ENCODE measurements at places on chromosomes 4 and X.
A peak's percentile ranks its signal among the peaks of the same experiment; 100 is the strongest.

GRCh38 chr4:5925419-5926200, 32.7 kb upstream of the CRMP1 start:
- no peak for DNase-seq

DNA sequence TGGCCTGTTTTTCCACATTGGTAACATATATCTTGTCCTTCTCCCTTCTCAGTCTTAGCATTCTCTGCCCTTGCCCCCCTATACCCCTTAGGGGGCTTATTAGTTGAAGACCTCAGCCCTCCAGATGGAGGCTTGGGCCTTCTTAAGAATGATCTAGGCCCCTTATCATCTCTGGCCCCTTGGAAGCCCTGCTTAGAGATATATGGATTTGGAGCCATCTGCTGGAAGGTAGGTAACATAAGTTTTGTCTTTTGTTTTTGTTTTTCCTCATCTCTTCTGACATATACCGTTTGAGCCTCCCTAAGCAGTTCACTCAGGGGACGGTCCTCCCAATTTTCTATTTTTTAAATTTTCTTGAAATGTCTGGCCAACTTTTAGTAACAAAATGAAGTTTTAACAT, 48.3 kb upstream of the NAP1L2 start:
- DNase-seq: no peak

DNA sequence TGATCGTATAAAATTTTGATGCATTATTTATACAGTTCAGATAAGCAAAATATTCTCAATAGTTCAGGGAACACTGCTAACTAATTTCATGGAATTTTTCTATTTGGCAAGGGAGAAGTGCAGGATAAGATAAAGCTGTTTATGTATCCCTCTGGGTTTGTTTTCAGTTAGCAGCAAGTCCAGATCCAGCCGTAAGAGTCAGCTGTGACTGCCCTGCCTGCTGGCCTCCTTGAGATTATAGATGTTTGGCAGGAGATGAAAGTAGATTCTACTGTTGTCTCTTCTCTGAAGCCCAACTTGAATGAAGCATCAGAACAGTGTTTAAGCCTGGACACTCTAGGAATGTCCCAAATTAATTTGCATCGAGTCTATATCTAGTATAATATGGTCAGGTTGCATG, 29.5 kb downstream of the ANTXR2 start:
- DNase-seq: no peak

- DNase-seq: no peak
Observed at GRCh38 chrX:101258259-101258581, 32.9 kb downstream of the TAF7L start.

DNA sequence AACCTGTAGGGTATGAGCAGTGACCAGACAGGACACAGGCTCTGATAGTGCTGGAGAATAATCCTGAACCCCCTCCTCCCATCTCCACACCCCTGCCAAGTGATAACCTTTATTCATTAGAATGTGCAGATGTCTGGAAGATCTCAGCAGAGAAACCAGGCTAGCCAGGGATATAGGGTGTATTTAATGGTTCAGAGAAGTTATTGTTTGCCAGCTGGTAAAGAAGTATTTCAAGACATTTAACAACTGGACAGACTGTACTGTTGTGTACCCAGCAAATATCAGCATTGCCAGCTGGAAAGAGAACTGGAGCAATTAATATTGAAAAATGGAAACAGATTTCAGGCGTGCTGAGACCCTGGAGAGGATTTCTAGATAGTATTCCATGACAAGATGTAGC, 94.5 kb downstream of the RASGEF1B start:
- DNase-seq: no peak

- no peak for DNase-seq
Observed at GRCh38 chr4:19961091-19961490, 290.6 kb upstream of the SLIT2 start.

DNA sequence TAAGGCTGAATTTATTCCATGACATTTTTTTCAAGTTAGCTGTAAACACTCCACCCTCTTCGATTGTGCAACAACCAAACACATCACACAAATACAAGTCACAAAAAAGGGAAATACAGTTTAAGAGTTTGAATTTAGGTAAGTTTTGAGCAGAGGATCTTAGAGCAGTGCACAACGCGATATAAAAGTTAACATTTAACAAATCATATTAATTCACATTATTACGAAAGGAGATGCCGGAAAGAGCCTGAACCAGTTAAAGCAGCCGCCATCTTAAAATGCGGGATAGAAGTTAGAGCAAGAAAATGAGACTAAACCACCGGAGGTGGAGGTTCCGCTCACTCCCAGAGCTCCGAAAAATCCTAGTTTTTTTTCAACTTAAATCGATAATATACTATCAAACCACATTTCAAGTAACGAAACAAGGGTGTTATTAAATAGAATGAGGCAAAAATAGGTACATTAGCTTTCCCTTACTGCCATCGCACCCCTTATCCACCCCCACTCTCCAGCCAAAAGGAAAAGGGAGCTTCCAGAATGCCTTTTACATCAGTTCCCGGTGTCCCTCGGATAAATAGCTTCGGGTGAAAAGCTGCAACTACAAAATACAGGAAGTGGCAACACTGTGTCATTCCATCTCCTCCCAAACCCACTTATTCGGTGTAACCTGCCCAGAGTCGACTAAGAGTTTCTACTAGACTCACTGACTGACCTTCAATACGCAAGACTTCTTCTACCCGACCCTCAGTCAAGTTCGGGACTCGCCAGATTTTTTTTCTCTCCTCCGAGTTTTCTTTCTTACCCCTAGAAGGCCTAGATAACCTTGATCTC, 1.9 kb downstream of the UBE2D3 start:
- peak; percentile 36 for DNase-seq

- no peak for DNase-seq
Observed at GRCh38 chr4:116088771-116089170, 975.4 kb upstream of the NDST4 start.

GRCh38 chr4:4614925-4615678, 73.3 kb upstream of the STX18 start:
- no peak for DNase-seq

- DNase-seq: peak; percentile 58
Observed at GRCh38 chr4:139214039-139214534, 37.1 kb upstream of the ELF2 start.

GRCh38 chr4:36180206-36180605, 64.1 kb downstream of the ARAP2 start:
- no peak for DNase-seq

GRCh38 chrX:65697915-65698796, 30.7 kb downstream of the MSN start:
- DNase-seq: no peak

DNA sequence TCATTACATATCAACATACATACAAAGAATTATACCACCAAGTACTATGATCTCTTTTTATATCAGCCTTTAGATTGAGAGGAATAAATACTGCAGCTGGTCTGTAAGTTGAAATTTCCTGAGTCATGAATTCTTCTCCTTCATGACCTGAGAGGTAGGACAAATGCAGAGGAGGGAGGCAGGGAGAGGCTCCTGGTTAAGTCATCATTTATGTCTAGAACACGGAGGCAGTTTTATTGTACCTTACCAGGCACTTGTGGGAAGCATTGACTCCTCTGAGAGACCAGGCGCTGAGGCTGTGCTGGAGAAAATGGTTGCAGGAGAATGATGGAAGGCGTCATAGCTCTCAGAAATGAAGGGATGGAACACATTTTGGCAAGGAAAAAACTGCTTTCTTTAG, 12.5 kb upstream of the CASK start:
- DNase-seq: no peak

DNA sequence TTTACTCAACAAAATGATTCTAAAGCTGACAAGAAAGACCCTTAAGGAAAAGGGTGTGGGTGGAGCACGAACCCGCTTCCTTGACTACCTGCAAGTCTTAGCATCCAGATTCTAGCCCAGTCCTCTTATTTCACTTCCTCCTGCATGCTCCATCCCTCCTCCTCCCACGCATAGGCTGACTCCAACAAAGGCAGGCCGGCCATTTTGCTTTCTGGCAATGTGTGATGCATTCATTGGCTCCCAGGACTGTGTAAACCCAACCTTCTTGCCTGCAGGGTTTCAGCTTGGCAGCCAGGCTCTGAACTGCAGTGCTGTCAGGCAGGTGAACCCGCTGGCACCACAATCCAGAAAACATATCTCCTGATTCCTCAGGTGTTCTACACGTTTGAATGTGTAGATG, 39.3 kb downstream of the RTL9 start:
- DNase-seq: no peak

- DNase-seq: no peak
Observed at GRCh38 chr4:89382439-89382838, 74.8 kb upstream of the GPRIN3 start.

GRCh38 chr4:66972087-66972486, 573.2 kb downstream of the CENPC start:
- no peak for DNase-seq

DNA sequence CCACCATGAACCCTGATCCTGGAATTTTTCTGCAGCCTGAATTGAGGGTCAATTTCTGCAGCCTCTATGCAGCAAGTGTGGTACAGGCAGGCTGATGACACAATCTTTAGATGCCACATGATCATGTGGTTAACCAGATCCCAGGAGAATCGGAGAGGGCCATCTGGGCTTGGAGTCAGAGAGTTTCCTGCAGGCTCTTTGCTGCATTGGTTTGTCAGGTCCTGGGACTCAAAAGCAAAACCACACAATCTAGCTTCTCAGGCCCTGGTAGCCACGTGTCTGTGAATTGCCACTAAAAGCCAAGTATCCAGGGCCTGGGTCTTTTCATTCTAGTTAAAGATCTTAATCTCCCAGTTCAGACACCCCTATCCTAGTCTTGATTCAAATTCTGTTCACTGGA, 464.5 kb downstream of the BCOR start:
- DNase-seq: no peak

DNA sequence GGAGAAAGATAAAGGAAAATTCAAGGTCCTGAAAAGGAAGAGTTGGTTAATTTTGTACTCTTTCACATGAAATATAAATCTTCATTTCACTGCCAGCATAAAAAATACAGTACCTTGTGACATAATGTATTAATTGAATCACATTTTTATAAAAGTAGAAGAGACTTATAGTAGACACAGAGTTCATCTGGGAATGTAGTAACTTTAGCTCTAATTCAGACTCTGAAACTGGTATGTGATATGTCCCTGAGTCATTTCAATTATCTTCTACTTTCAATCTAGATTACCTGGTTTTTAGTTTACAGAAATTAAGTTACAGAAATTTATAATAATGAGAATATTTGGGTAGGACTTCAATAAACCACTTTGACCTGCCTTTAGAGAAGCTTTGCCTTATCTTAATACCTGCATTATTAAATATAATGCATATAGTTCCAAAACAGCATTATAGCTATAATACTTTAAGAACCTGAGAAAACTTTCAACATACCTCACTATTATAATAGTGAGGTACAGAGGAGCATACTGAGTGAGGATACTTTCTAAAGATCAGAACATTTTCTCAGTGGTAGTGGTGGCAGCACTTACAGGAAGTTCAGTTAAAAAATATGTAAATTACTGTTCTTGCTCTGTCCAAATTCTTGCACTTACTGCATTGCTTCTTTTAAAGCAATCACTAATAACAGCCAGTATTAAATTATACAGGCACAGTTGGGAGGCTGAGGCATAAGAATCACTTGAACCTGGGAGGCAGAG, 11.2 kb downstream of the NEK1 start:
- no peak for DNase-seq

DNA sequence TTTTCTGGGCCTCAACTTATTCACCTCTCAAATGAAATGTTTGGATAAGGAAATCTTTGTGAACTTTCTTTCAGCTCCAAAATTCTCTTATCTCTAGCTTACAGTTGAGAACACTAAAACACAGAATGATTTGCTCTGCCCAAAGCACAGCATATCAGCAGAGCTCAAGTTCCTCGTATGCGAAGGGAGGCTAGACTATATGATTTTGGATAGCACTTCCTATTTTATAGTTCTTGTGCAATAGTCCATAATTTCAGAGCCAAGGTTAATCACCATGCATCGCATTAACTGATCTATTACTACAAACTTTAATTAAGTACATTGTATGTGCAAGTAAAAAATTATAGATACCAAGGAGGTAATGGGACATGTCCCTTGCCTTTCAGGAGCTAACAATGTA, 27.0 kb upstream of the KLHL13 start:
- no peak for DNase-seq

GRCh38 chr4:78362310-78362709, 189.3 kb upstream of the ANXA3 start:
- DNase-seq: no peak

DNA sequence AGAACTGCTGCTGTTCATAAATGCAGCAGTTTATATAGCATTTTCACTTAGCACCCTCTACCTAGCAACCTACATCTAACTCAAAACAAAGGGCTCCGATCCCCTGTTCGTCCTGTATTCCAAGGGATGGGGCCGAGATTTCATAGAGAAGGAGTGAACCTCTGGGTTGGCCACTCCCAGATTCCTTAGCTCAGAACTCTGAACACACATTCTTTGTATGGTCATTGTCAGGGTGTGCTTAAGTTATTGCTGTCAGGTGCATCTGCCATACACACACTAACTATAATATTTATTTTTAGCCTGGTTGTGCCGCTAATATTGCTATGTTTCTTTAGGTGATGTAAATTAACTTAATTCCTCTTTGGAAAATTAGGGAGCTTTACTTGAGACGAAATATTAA, 47.7 kb upstream of the AADAT start:
- no peak for DNase-seq

GRCh38 chr4:125115476-125115875, 199.3 kb upstream of the FAT4 start:
- DNase-seq: no peak

DNA sequence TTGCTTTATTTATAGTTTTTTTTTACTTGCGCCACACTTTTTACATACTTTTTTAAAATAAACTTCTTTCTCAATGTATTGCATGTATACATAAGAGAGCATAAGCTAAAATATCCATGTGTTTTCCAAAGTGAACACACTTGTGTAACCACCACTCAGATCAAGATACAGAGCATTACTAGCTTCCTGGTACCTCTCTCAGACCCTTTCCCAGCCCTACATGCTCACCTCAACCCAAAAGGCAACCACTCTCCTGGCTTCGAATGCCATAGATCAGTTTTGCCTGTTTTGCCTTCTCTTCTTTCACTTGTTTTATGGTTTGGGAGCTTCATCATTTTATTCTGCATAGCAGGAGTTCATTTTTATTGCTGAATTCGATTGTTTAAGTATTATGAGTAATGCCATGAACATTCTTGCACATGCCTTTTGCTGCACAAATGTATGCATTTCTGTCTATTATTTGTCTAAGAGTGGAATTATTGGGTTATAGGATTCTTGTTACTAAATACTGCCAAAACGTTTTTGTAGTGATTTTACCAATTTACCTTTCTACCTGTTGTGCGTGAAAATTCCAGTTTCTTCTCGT, 45.9 kb upstream of the NUDT6 start:
- DNase-seq: no peak

DNA sequence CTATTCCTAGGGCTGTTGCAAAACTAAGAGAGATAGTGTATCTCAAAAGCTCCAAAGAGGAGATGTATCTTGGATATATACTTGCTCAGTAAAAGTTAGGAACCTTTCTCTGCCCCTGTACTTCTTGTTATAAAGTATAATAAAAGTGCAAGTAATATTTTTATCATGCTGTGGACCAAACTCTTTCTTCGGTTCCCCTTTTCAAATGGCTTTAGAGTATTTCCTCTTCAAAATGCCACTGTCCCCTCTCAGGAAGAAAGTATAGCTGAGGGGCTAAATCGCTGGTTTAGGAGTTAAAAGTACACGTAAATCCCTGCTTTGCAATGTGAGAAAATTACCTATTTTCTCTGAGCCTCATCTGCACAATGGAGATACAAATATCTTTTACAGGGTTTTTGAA, 169.1 kb upstream of the FTHL17 start:
- DNase-seq: no peak

GRCh38 chrX:45309096-45309495, 108.4 kb upstream of the DIPK2B start:
- DNase-seq: no peak

GRCh38 chrX:115068896-115069295, 51.5 kb upstream of the IL13RA2 start:
- no peak for DNase-seq

Data from NCI-H2029 treated with DMSO at 0.1 percent for 48 hours (cell line).